ENCODE measurements at places on chromosomes 2 and 18. TPM values are rescaled to one million over a fixed set of nuclear protein-coding genes. Genes with fewer than 3 reads are reported as not detected.

GRCh38 chr18:26978812-26979341, 113.4 kb upstream of the AQP4 start:
- DNase-seq = no peak

- DNase-seq = no peak
Observed at GRCh38 chr2:98568161-98568956, 40.0 kb downstream of the COA5 start.

DNA sequence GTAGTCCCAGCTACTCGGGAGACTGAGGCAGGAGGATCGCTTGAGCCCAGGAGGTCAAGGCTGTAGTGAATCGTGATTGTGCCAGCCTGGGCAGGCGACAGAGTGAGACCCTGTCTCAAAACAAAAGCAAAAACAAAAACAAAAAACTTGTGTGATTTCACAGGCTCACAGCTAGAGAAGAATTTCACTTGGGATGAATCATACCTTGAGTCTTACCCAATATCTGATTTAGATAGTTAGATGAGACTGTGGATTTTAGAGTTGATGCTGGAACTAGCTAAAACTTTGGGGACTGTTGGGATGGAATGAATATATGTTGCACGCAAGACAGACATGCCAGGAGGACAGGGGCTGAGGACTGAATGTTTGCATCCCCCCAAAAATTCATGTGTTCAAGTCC, 4.4 kb downstream of the ANKRD29 start:
- no peak for DNase-seq

DNA sequence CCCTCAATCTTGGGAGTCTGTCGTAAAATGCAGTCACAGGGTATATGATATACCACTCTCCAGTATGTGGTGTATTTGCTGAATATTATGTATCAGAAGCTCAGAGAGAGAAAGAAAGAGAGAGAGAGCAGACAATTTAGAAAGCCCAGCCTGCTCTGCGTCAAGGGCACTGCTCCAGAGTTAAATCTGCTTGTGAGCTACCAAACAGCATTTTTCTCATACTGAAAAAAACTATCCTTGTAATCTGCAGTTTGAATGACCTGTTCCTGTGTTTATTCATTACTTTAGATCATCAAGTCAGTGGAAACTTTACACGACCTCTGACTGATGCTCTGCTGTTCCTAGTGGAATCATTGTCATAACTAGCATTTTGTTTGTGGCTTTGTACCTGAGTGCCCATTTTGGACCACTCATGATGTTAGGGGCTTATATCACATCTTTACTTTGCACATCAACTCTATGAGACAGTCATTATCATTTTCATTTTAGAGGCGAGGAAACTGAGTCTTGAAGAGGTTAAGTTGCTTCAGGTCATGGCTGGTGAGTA, 89.2 kb upstream of the PELI1 start:
- DNase-seq = no peak

GRCh38 chr18:80136679-80137078, 27.6 kb downstream of the ADNP2 start:
- no peak for DNase-seq

GRCh38 chr2:71410696-71411095, 42.7 kb upstream of the DYSF start:
- DNase-seq = no peak

DNA sequence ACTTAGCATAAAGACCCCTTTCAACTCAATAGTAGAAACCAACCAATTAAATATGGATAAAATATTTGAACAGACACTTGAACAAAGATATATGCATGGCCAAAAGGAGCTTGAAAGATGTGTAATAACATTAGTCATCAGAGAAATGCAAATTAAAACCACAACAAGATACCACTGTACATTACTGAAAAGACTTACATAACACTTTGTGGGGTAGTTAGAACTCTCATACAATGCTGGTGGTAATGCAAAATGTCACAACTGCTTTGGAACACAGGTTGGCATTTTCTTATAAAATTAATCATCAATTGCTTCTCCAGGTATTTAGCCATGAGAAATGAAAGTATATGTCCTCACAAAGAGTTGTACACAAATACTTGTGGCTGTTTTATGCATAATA, 60.7 kb downstream of the TTC27 start:
- DNase-seq = no peak

- no peak for DNase-seq
Observed at GRCh38 chr2:148557844-148558436, 86.6 kb upstream of the EPC2 start.

GRCh38 chr2:168047091-168047690, 200.2 kb downstream of the STK39 start:
- DNase-seq = no peak

- DNase-seq = no peak
Observed at GRCh38 chr2:159715451-159715850, 3.1 kb downstream of the MARCHF7 start.

- no peak for DNase-seq
Observed at GRCh38 chr2:59630789-59631188, 922.7 kb downstream of the BCL11A start.

DNA sequence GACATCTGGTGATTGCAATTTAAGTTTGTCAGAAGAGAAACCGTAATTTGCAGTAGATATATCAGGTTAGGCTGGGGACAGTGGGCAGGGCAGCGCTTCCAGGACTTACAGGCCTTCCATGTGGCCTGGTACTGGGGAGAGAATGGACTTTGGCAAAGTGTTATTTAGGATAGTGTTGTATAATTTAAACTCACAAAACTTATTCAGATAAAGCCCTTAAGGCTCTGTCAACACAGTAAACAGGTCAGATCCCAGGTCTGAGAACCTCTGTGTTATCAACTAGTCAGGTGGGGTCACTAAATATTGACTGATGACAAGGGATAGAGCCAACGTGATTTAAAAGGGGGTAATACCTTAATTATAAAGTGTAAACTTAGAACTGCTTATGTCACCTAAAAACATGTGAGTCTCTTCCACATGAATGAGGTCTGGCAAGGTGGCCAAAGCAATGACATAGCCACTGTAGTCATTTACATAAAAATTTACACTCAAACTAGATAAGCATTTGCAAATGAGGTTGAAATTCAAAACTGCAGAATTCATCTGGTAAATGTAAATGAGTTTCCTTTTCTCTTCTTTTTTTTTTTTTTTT, 80.2 kb upstream of the DNMT3A start:
- no peak for DNase-seq

GRCh38 chr18:21054252-21054821, 57.3 kb downstream of the ROCK1 start:
- DNase-seq = no peak

GRCh38 chr2:203987959-203988358, 51.4 kb downstream of the ICOS start:
- DNase-seq = no peak

DNA sequence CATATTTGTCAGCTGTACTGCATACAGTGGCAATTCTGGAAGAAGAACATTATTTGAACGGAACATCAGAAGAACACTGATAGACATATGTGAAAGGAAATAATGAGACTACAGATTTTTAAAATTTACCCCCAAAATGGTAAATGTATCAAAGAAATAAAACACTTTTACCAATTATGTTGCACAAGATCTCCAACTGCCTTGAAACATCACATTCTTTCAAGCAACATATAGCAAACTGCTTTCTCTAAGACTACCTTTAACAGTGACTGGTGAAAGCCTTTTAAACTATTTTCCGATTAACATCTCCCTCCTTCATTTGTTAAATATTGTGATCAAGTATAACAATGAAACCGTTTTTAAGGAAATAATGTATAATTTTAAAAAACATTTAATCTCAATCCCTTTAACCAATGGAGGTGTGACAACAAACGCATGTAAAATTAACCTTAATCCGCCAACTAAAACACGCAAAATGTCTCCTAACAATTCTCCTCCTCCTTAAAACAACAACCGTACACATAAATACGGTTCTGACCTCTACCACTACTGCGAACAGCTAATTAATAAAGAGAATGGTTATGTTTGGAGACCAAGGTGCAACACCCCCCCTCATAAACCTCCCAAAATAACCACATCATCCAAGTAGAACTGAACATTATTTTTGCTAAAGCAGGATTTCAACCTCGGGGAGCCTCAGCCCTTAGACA, 2.4 kb downstream of the FBXO11 start:
- DNase-seq = no peak

DNA sequence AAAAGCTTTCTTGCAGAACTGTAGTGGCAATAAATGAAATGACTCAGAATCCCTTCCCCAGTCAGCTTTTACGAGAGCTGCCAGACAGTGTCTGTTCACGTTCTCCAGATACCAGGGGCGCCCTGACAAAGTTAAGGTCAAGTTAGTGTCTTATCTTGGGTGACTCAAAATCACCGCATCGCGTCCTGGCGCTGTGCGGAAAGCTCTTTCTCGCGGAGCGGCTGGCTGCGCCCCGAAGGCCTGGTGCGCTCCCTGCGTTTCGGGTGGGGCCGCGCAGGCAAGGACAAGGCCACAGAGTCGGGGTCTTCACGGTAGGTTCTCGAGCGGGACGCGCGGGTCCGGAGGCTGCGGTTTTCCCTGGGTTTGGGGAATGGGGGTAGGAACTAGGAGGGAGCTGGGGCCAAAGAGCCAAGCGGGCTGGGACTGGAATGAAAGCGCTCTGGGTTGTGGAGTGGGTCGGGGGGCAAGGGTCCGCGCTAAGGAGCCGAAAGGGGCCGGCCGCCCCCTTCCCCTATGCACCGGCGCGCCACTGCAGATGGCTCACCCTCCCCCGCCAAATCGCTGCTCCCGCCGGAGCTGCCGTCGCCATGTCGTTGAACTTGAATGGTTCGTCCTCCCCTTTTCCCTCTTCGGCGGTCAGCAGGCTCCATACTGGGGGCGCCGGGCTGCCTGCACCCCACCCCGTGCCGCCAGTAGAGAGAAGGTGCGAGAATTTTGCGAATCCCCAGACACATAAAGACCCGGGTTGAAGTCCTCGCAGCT, 2.6 kb upstream of the HOXD11 start:
- no peak for DNase-seq

- peak; percentile 82 for DNase-seq
Observed at GRCh38 chr2:218074031-218074430, 5.0 kb downstream of the RUFY4 start.

- DNase-seq = no peak
Observed at GRCh38 chr2:12587729-12588522, 128.8 kb upstream of the TRIB2 start.

- DNase-seq = no peak
Observed at GRCh38 chr2:24077879-24078278, 1.8 kb upstream of the SF3B6 start.

GRCh38 chr18:25281556-25281955, 70.4 kb downstream of the ZNF521 start:
- DNase-seq = no peak

DNA sequence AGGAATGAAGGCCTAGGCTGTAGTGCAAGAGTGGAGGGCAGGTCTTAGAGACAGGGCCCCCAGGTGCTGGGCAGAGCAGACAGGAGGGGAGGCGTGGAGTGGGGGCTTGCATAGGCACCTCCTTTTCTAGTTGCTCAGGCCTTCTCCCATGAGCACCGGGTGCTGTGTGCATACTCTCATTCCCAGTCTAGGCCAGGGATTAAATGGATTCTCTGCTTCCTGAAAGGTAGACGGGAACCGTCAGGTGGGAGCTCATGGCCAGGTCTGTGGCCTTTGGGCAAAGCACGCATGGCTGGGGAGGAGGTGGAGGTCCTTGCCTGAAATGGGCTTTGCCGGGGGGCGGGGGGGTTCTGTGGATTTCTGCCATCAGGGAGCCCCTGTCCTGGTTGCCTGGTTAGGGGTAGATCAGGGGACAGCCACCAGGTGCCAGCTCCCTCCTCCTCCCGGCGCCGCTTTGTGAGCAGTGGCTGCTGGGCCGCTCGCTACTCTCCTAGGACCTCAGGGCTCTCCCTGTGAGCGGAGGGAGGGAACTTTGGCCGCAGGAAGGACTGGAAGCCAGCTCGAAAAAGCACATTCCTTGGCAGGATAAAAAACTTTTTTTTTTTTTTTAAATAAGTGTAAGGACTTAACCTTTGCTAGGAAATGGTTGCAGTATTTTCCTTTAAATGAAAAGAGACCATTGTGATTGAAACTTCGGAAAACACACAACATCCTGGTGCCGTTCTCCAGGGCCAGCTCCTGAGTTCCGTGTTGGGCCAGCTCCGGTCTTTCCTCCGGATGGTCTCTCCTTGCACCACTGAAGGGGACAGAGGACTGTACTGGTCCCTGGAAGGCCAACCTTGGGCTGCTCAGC, 82.8 kb upstream of the HAAO start:
- no peak for DNase-seq

DNA sequence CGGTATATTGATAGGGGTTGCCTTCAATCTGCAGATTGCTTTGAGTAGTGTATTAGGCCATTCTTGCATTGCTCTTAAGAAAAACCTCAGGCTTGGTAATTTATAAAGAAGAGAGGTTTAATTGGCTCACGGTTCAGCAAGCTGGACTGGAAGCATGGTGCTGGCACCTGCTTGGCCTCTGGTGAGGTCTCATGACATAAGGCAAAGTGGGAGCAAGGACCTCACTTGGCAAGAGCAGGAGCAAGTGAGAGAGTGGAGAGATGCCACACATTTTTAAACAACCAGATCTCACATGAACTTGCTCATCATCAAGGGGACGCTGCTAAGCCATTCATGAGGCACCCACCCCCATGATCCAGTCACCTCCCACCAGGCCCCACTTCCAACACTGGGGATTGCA, 4.9 kb downstream of the MAP3K2 start:
- DNase-seq = no peak

DNA sequence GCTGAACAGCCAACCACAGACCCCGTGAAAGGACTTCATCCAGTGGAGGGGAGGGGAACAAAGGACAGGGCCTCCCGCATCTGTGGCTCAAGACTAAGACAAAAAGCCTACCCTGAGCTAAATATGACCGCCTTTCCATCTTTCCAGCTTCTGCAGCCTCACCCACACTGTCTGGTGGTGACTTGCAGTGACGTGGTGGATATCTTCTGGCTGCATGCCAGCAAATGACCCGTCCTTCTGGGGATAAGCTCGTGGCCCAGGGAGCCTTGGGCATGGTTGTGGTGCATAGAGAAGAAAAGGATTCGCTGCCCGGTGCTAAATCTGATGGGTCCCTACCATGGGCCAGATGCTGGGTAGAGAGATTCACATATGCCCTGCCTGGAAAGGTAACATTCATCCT, 8.7 kb upstream of the NGEF start:
- DNase-seq = no peak

The MFSD6 gene
- 7.1 TPM for total RNA-seq

The SLC9A4 gene
- total RNA-seq = not detected

The EDAR gene
- total RNA-seq = not detected

The KLHL30 gene
- 1.2 TPM for total RNA-seq

The DSC2 gene
- 1.6 TPM for total RNA-seq

The MDH1B gene
- 1.3 TPM for total RNA-seq

The C2orf78 gene
- not detected for total RNA-seq

The ERICH2 gene
- total RNA-seq = not detected

The GAREM1 gene
- 1.7 TPM for total RNA-seq

The GALR1 gene
- not detected for total RNA-seq

The SPP2 gene
- not detected for total RNA-seq
